ENCODE measurements at places on chromosomes 13 and 19.

DNA sequence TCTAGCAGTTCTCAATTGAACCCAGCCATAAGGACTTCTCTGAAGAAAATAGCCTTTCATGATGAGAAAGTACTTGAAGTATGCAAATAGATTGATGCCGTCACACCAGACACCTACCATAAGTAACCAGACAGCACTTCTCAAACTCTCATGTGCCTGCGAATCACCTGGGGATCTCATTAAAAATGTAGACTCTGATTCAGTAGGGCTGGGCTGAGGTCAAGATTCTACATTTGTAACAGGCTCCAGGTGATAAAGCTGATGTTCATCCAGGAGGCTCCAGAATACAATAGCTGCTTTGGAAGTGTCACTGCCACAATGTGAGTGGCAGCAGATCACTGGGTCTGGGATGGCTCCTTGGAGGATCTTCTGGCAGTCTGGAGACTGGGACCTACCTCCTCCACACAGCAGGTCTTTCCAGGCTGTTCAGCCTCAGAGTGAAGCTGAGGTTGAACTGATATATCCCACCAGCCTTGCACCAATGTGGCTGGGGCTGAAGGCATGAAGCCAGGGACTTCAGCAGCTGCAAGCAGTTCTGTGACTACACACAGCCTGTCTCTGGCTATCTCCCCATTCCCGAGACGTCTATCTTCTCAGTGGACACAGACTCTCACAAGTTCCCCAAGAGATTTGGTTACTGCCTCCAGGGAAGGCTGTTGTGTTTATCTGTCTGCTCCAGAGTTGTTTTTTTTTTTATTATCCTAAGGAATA lies 9.1 kb downstream of the MBNL2 start:
- DNase-seq = no peak

DNA sequence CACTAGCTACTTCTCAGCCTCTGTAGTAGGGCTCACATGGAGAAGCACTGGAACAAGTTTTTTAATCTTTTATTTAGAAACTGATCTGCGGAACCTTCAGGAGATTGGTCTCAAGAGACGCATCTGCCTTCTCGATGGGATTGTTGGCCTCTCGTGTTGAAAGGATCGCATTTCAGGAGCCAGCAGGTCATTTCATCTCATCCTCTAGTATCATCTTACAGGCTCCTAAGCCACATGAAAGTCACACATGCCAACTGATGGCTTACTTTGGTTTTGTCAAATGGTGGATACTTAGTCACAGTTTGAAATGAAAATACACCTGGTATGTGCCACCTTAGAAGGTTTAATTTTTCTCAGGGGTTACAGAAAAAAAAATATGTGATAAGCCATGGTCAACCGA lies 1703.6 kb downstream of the EFNB2 start:
- DNase-seq = no peak

GRCh38 chr13:91745967-91746366 lies 347.5 kb downstream of the GPC5 start:
- no peak for DNase-seq

DNA sequence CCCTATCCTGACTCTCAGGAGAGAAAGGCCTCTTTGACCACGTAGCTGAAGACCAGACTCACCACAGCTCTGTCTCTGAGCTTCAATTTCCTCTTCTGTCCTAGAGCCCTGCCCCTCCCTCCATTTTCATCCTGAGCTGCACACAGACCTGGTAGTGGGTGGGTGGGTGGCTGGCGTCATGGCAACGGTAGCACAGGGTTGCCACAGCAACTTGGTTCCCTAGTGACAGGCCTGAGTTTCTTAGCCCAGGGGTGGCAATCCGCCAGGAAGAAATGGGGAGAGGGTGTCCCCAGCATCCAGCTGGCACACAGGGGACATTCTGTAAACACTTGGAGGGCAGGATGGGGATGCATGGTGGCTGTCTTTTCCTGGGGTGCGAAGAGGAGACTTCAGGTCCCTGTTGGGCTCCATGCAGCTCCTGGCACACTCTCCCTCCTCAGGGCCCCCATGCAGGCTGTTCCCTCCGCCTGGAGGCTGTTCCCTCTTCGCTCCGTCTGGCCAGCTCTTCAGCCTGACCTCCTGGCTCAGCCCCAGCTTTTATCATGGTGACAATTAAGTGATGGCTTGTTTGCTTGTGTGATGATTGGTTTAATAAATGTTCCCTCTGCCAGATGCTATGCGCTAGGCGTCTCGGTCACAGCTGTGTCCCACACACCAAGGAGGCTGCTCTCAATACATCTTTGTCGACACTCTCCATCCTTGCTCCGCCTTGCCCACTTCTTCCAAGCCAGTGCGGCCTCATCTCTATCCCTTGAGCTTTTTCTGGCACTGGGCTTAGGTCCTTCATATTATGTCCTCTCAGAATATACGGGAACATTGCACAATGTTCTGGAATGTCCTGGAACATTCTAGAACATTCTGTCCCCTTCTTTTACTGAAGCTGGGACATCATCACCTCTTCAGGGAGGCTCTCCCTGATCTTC lies 7.4 kb upstream of the KLHL26 start:
- DNase-seq = no peak

DNA sequence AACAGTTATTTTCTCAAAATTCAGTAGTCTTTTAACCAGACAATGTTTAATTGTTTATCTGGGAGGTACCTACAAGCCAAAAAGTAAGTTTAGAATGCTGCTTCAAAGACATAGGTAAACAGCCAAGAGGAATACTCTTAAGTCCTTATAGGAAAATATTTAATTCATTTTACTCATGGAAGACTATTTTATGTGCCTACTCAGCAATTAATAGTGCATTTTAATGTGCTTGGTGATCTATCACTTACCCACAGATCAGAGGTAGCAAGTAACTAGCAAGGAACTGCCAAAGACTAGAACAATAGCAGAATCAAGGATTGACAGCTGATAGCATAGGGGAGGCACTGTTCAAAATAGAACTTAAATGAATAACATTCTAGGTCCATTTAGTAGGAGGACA lies 60.4 kb downstream of the DNAJC15 start:
- no peak for DNase-seq

DNA sequence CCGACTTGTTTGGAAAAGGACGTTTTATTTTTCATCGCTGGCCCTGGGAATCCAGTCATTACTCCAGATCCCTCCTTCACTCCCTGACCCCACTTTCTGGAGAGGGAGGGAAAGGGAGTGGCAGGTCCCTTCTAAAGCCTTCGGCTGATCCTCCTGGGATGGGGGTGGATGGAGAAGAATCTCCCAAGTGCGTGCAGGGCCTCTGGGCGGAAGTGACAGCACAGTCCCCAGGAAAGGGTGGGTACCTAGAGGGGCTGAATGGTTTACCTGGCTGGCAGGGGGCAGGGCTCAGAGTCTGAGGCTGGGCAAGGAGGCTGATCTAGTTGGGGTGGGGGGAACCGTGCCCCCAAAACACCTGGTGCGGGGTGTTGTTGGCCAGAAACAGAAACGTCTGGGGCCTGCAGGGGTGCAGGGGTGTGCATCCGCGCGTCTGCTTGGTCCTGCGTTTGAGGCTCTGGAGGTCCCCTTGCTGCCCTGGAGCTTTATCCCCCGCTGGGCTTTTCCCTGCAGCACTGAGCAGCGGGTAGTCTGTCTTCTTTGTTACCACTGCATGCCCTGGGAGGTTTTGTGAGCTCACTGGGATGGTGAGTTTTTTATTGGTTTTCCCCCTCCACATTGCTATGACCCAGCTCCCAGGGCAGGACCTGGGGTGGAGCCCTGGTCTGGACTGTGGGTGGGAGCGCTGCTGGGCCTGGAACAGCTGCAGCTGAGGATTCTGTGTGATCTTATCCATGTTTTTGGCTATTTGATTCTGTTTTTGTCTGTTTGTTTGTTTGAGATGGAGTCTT lies 3.0 kb upstream of the ZNF628 start:
- DNase-seq = no peak

DNA sequence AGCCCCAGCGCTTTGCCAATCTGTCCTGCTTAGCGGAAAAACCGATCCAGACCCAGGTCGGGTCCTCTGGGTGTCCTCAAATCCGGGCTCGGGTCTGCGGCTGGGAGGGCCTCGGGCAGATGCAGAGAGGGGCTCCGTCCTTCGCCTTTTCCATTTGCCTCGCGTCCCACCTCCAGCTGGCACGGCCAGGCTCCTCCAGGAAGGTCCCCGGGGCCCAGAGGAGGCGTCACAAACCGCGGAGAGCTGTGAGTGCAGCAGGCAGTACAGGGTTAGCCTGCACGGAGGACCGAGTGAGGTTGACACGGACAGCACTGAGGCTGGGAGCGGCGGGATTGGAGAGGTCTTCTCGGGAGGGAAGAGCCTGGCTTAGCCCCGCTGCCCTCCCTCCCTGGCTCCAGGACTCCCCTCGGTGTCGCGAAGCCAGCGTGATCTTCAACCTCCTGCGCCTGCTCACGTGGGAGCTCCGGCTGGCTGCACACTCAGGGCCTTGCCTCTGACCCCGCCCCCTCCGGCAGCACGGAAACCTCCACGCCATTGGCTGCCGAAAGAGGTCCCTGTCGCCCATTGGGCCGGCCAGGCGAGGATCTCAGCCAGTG lies 2.8 kb upstream of the IFNL2 start:
- peak; percentile 29 for DNase-seq

DNA sequence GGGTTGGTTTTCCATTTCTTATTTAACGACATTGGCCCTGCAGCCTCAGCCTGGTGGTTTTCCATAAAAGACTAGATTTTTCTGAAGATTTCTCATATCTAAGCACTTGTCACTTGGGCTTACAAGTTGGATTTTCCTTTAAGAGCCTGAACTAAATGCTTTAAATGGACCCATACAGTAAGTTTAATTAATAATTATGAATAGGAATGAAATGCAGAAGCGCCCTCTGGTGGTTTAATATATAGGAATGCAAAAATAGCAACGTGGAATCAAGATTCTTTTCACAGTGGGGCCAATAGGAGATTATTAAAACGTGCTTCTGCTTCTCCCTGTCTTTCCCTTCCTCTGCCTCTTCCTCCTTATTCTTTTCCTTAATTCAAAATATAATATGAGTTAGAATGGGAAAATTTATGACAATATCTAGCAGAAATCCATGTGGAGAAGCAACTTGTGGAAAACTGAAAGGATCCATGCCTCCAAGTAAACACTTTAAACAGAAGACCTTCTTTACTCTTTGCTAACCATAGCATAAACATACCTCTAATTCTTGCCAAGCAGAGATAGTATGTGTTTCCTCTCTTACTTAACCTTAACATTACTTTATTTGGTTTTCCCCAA lies 324.0 kb downstream of the GPC5 start:
- DNase-seq = peak; percentile 26

DNA sequence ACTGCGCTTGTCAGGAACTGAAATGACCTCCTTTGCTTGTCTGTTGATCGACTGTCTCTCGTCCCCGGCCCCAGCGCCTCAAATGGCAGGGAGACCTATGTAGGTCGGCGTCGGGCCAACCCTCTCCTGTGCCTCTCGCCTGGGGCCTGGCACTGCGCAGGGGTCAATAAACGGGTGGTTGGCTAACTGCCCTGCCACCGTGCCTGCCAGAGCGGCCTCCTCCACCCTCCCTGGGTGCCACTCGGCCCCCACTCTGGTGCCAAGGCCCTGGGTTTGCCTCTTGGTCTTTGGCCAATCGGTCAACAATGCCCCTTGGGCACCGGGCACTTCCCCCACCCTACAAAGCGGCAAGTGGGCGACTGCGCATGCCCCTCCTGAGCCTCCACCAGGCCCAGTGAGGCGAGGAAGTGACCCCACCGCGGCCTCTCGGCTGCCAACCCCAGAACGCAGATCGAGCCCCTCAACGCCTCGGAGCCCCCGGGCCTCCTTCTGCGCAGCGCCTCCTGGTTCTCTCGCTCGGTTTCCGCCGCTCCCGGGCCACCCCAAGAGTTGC lies 1.1 kb downstream of the KEAP1 start:
- peak; percentile 62 for DNase-seq

DNA sequence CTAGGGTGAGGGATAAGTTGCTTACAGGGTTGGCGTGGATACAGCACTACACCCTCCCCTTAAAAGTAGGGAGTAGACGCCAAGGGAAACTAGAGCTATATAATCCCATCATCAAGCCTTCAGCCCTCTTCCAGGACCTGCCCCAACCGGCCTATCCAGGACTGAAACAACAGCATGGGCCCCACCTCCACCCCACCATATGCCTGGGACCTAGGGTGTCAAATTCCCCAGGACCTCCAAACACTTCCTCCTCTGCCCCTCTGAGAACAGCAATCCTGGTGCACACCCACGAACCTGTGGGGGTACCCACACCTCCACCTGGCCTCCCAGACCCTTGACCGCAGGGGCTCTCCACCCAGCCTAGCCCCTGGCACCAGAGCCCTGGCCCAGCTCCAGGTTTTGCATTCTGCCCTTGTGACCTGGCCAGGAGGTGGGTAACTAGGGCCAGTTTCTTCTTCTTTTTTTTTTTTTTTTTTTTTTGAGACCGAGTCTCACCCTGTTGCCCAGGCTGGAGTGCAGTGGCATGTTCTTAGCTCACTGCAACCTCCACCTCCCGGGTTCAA lies 1.4 kb upstream of the CYP2F1 start:
- no peak for DNase-seq

DNA sequence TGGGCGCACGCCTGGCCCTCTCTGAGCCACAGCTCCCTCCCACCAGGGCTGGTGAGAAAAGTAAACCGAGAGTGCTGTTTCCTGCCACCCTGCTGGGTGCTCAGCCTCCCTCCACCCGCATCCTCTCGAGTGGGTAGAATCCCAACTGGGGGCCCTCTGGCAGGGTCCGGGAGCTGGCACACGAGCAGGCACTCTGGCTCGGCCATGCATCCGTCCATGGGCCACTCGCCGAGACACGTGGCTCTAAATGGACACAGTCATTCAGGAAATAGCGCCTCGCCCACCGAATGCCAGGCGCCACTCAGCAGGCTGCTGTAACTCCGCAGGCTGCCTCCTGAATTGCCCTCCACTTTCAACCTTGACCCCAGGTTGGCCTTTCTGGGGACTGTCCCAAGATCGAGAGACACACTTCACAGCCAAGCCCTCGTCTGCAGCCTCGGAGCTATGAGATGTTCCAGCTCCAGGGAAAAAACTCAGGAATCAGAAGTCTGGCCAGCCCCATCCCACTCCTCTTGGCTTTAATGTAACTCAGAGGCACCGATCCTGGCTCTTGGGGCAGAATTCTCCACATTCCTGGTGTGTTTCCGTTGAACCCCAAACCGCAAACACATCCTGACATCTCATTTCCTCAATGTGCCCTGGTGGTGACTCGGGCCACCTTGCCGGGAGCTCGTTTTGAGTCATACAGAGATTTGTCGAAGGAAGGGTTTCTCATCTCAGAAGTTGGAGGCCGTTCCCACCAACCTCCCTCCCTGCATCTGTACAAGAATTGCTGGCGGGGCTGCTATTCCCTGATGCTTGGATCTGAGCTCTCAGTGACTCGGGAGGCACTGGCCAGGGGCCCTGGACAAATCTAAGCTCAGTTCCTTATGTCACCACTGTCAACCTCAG lies 14.1 kb downstream of the KLF2 start:
- DNase-seq = no peak

- peak; percentile 85 for DNase-seq
Measured at GRCh38 chr19:18204394-18205199, 755 bp upstream of the RAB3A start.

DNA sequence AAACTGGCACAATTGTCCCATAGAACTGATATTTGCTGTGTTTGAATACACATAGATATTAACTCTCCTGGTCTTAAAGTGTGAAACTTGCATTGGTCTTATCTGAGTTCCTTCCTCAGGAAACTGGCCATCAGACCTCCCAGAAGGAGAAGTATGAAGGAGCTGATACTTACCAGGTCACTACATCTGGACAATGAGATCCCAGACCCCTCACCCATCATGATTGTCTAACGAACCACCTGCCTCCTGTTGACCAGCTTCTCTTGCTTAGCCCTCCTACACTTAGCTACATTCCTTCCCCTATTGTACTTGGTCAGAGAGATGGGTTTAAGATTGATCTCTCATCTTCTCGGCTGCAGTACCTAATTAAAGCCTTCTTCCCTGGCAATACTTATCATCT lies 413.3 kb downstream of the KCTD12 start:
- no peak for DNase-seq

- DNase-seq = no peak
Measured at GRCh38 chr13:40220299-40220935, 446.0 kb downstream of the FOXO1 start.

Data from NCI-H345 (cell line).